ENCODE measurements at places on chromosomes 6 and 20.
A peak's percentile ranks its signal among the peaks of the same experiment; 100 is the strongest.

GRCh38 chr6:84665401-84665800 lies 99.0 kb downstream of the TBX18 start:
- DNase-seq: no peak

- DNase-seq: no peak
Measured at GRCh38 chr6:166586424-166587156, at the start of gene RAMACL. Gene RAMACL (minus strand): TSS chr6:166586678. CDS start chr6:166586477, 201 bp downstream.

GRCh38 chr20:62815066-62815991 lies 1.5 kb upstream of the COL9A3 start:
- no peak for DNase-seq

- DNase-seq: no peak
Measured at GRCh38 chr6:38183856-38184584, 364.5 kb downstream of the ZFAND3 start.

DNA sequence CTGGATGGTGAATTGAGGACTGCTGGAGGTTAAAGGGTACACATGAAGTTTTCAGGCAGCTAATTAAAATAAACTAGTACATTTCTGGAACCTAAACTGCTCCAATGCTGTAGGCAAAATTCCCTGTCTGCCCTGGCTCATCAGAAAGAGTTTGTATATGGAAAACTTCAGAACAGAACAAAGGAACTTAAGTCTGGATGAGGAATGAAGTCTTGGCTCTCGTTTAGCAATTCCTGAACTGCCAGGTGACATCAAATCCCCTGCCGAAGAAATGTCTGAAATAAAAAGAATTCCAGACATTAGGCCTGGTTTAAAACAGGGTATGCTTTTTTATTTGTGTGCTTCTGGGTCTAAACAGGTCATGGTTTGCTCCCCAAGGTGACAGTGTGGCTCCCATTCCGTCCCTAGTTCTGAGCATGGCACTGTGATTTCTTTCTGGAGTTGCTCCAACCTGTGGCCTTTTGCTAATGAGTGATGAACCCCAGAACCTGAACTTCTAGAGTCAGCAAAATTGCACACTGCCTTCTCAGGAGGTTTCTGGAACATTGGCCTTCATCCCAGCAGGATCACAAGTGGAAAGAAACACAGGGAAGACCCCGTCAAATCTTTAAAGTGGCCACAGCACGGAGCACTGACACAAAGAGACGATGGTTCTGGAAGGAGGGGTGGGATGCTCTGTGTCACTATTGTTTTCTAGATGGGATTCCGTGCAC lies 129.4 kb upstream of the NAA20 start:
- DNase-seq: peak; percentile 51

DNA sequence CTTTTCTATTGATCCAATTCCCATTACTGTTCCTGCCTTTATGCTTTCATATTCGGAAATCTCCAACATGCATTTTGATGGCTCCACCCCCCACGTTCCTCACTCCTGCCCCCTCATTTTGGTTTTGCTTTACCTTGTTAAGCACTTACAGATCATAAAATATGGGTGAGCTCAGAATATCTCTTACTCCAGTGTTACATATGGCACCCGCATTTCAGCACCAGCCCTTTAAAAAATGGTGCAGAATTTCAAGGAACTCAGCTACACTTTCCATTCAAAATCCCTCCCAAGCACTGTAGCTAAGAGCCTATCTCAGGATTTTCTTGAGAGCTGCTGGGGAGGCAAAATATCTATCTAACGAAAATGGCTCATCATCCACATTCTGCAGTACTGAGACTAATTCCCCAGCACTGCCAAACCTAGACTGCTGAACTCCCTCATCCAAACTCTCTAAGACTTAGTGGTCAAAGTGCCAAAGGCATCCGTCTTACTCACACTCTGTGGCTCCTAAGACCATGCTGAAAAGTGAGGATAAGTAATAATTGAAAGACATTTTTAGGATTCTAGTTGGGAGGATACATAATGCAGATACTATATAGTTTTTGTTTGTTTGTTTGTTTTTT lies 7.8 kb downstream of the SGK1 start:
- no peak for DNase-seq

DNA sequence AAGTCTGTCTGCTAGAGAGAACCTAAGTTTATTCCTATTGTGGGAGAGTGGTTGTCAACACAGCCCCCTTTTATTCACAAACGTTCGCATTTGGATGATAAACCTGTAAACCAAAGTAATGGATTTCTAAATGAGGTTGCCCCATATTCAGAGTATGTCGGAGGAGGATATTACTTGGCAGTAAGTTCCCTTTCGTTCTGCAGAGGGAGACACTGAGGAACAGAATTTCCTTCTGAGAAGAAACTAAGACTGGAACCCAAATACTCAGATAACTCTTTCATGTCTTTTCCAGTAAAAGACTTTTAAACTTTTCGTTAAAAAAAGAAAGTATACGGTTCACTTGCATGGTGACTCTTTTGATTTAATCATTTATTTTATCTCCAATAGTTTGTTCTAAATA lies 754.6 kb upstream of the MMS22L start:
- no peak for DNase-seq

GRCh38 chr6:818196-818595 lies 125.3 kb upstream of the EXOC2 start:
- DNase-seq: no peak

GRCh38 chr6:75084018-75084417 lies 121.8 kb downstream of the COL12A1 start:
- DNase-seq: no peak

GRCh38 chr6:91149956-91150705 lies 563.3 kb upstream of the MAP3K7 start:
- no peak for DNase-seq

DNA sequence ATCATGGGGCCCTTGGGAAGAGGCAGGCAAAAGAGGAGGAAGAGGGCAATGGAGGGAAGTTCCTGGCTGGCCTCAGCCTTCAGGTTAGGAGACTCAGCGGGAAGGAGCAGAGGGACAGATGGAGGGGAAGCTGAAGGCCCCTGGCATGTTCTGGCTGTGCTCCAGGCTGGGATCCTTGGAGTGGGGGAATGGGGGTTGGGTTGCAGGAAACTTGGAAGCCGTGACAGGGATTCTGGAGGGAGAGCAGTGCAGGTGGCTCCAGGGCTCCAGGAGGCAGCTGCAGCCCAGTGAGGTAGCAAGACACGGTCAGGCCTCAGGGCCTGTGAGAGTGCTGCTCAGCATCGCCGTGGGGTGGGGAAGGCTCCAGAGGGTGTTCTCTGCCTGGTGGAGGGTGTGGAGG lies 64.6 kb upstream of the SCP2D1 start:
- no peak for DNase-seq

DNA sequence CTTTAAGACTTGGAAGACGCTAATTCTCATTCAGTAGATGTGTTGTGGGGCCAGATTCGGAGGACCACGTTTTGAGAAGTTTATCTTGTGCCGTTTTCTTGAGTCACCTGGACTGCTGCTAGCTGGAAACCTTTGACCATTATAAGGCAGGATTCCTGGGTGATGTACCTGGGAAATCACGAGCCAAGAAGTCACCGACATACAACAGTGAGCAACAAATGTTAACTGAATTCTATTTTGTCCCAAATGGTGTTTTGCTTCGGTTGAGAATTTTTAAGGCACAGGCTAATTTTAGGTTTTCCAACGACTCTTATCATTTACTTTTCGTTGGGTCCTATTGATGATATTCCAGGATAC lies 93.4 kb upstream of the BTN3A2 start:
- DNase-seq: no peak

GRCh38 chr6:3277251-3277650 lies 18.5 kb downstream of the PSMG4 start:
- DNase-seq: no peak

DNA sequence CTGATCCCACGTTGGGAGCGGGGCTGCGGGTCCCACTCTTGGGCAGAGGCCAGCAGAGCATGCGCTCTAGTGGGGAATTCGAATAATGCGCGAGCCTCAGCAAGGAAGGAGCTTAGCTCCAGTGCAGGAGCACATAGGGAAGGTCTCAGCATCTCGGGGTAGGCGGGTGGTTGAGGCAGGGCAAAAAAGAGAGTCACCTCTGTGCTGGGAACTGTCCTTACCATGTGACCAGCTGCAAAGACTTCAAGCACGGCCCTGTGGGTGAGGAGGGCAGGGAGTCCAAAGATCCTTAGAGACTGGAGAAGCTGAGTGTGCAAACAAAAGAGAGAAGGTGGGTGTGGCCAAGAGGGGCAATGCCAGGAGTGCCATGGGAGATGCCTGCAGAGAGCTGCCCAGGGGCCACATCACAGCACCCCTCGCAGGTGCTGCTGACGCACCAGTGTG lies 79.2 kb upstream of the CD93 start:
- DNase-seq: peak; percentile 25

- no peak for DNase-seq
Measured at GRCh38 chr6:72739368-72739779, 117.5 kb downstream of the KCNQ5 start.

GRCh38 chr20:20327746-20328145 lies 40.2 kb upstream of the INSM1 start:
- no peak for DNase-seq
